ENCODE measurements at places on chromosomes 2 and 18.

DNA sequence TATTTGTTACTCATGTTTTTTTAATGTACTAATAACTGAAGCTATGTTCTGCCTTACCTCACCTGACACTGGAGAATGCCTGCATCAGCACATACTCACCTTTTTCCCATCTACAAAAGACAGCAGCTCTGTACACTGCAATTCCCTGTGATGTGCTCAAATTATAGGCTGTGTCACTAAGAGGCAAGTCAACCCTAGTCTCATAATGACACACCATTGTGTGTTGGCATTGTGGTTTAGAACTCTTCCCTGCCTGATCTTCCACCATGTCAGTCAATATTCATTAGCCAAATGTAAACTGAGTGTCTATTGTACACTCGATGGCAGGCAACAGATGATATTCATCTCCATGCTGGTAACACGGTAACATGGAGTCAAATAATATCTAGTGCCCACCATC, 332.1 kb upstream of the TCF4 start:
- no peak for DNase-seq

DNA sequence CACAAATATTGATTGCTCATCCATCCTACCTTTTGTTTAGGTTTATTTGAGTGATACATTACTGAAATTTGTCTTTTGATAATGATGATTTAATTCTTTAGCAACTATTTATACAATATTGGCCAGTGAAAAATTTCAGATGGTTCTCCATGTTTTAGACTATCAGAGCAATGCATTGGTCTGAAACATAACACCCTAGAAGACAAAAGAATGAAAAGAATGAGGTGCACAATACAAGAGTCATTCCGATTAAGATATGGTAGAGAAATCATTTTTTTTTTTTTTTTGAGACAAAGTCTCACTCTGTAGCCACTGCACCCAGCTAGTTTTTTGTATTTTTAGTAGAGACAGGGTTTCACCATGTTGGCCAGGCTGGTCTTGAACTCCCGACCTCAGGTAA, 197.4 kb upstream of the FAM98A start:
- DNase-seq: no peak

- DNase-seq: no peak
Observed at GRCh38 chr18:63262369-63263335, 56.9 kb downstream of the BCL2 start.

GRCh38 chr2:156445296-156446220, 9.4 kb downstream of the GPD2 start:
- no peak for DNase-seq

DNA sequence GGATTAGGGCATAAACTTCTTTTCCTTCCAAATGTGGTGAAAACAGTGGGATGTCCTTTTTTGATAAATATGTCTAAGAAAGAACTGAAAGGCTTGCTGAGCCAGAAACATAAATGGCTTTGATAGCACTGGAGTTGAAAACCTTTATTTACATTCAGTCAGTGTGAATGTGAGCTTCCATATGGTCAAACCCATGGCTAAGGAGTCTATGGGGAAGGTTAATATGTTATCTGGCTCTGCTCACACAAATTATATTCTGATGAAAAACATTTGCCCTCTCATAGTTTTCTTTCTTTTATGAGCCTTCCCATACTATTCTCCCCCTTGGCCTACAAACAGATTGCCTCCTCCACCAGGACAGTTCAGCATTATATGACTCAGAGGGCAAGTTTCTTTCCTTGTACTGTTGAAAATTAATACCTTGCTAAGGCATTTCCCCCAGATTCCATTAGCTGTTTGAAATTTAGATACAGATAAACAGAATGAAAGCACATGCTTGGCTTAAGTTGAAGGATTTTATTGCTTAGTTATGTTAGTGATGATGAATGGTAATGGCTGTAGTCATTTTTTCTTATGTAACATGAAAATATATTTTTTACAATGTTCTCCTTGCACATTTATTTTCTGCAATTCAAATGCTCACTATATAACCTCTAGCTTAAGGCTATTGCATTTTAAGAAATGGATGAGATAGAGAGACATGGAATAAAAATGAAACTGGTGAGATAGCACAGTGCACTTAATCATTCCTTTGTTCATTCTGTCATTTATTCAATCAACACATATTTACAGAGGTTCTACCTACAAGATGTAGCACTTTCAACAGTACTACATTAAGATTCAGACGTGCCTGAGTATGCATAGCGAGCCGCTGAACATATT, 544.1 kb downstream of the LRRTM4 start:
- DNase-seq: no peak

DNA sequence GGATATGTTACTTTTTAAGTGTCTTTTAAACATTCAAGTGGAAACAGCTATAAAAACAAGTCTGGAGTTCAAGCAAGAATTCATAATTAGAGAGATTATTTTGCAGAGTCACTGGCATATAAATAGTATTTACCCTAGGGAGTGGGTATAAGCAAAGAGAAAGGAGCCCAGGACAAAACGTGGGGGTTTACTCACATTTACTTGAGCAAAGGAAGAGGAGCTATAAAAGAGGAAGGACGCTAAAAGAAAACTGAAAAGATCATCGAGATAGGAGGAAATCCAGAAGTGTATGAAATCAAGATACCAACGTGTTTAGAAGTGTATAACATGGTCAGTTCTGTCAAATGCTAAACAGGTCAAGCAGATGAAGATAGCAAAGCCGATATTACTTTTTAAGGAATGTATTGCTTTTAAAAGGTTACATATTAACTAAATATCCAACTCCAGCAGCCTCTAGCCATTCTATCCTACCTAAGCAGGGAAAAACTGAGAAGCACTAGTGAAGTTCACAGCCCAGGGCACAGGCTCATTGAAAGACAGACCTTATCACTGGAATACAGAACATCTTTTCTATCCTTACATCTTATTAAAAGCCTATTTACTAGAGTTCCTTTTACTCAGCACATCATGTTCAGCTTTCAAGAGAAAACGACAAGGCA, 8.6 kb downstream of the KANSL1L start:
- no peak for DNase-seq

DNA sequence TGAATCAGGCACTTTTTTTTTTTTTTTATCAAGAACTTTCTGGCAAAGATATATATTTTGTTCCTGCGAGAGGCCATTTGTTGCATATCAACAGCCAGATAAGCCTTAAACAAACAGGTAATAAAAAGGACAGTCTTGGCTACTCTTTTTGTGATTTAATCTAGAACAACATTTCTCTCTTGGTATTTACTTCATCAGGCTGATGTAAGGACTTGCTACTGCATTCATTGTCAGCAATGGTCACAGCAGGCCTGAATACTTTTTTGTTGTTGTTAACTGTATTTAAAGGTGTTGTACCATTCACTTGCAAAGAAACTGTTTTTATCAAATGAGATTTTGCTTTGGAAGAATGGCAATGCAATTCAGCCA, 683.8 kb downstream of the IRS1 start:
- no peak for DNase-seq

DNA sequence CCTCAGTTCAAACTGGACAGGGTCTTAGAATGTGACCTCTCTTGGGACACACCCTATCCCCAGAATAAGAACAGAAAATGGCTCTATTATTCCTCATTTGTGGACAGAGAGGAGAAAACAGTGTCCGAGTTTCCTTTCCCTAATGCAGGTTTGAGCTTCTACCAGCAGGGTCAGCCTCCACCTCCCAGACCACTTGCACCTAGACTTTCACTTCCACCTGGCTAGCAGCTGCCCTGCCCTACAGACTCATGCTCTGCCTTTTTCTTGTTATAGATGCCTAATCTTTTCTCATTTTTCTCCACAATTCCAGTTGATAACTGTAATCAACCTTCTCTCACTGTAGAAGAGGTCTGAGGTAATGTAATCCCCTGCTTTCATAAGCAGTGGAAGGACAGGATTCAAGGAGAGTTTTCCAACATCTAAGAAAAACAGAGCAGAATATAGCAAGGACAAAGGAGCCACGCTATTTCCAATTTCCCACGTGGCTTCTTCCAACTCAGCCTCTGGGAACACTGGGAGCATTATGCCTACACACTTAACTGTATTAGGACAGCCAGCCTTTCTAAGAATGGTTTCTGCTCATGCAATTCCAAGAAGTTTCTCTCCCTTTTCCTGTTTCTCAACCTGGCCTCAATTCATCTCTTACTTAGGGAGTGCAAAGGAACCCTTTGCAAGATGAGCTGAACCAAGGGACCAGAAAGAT, 239.8 kb downstream of the BCL11A start:
- DNase-seq: no peak

- no peak for DNase-seq
Observed at GRCh38 chr18:79502782-79503181, 107.1 kb downstream of the NFATC1 start.

DNA sequence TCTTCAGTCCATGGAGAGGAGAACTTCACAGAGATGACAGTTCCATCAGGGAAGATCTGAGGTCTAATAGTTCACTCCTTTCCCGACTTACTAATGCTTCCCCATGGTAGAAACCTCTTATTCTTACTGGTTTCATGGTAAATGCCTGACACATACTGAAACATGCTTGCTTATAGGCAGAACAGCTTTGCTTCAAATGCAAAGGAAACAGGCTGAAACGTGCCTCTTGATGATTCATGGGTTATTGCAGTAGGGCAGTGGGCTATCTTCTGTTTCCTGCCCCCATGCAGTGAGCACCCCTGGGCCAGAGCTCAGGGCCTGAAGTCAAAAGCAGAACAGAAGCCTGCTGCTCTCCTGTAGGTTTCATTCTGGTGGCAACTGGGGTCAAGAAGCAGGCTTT, 223.5 kb downstream of the RDH14 start:
- DNase-seq: no peak

DNA sequence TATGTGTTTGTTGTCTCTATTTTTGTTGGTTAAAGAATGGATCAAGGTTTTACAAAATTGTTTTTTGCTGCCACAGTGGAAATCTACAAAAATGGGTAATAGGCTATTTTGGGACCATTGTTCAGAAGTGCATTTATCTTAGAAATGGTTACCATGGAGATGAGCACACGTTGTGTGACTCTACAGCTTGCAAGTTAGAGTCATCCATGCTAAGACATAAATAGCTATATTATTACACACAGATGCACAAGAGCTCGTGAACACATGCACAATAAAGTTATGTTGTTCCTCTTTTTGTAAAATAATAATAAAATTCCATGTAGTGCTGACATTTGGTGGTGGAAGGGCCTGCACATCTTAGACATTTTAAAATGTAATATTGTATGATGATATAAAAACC, 15.5 kb upstream of the DUSP19 start:
- DNase-seq: no peak

GRCh38 chr18:41593171-41593675, 361.8 kb upstream of the PIK3C3 start:
- no peak for DNase-seq

DNA sequence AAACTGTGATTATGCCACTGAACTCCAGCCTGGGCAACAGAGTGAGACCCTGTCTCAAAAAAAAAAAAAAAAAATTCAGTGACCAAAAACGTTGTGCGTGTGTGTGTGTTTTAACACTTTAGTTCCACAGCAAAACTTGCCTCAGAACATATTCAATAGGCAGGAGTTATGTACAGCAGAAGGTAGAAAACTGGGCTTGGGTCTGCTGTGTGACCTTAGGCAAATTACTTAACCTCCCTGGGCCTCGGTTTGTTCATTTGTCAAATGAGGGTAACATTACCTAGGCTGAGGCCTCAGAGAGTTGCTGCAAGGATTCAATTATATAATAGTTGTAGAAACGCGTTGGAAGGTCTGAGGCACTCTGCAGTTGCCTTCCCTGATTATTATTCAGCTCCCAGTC, 10.3 kb upstream of the SCG2 start:
- DNase-seq: no peak

GRCh38 chr2:176159663-176160250, 2.6 kb downstream of the HOXD3 start:
- DNase-seq: no peak

- no peak for DNase-seq
Observed at GRCh38 chr2:235979753-235980435, 188.3 kb downstream of the GBX2 start.

DNA sequence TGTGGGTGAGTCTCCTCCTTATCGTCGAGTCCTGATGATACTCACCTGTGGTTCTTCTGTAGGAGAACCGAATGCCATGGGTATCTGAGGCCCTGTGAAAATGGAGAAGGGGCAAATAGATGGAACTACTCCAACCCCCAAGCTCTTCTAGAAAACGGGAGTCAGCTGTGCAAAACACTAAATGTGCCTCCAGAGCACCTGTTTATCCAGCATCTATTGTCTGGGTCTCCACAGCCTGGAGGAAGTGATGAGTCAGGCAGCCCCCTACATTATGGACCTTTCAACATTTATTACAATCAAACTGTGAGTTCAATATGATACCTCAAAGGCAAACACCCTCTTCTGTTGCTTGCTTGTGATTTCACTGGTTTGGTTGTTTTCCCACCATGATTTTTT, 9.8 kb upstream of the LRRFIP1 start:
- DNase-seq: no peak

GRCh38 chr18:22563164-22563583, 145.5 kb upstream of the CTAGE1 start:
- DNase-seq: peak; percentile 18

GRCh38 chr2:86673986-86674670, 46.0 kb upstream of the RMND5A start:
- DNase-seq: no peak

GRCh38 chr2:118774458-118775133, 72.9 kb downstream of the EN1 start:
- peak; percentile 39 for DNase-seq

GRCh38 chr2:16124881-16125613, 184.7 kb downstream of the MYCN start:
- DNase-seq: no peak

DNA sequence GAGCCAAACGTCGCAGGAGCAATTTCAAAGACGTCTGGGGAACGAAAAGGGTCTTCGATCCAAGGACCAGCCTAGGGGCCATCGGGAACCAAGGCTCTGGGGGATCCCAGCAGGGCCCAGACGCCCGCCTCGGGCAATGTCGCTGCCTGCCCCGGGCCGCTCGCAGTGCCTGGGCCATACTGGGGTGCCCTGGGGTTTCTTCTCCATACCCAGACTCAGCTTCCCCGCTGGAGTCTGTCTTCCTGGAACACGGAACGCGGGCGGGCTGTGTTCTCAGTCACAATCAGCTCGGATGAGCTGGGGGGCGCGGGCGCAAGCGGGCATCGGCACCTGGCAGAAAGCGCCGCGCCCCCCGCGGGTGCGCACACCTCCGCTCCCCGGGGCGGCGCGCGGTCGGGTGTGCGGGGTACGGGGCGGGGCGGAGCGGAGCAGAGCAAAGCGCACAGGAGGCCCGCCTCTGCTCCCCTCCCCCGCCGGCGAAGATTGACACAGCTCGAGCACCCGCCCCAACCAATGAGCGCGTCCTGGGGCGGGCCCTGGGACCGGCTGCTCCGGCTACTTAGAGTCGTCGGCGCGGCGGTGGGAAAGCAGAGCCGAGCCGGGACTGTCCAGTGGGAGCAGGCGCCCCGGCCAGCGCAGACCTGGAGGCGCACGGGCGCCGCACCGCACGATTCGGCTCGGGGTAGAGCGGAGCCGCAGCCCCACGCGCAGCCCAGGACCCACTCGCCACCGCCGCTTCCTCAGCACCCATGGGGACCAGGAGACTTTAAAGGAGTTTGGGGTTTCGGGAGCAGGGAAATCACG, at the start of gene LRATD1:
Gene LRATD1, plus strand, starts transcription at position 585 of the 804 bp plus-strand sequence. CDS start 1,263 bp downstream, outside the sequence.
- peak; percentile 97 for DNase-seq
